ENCODE measurements at places on chromosomes 4 and X.
A peak's percentile ranks its signal among the peaks of the same experiment; 100 is the strongest.

GRCh38 chr4:64200001-64200555 is 209.2 kb downstream of the TECRL start:
- DNase-seq: no peak

DNA sequence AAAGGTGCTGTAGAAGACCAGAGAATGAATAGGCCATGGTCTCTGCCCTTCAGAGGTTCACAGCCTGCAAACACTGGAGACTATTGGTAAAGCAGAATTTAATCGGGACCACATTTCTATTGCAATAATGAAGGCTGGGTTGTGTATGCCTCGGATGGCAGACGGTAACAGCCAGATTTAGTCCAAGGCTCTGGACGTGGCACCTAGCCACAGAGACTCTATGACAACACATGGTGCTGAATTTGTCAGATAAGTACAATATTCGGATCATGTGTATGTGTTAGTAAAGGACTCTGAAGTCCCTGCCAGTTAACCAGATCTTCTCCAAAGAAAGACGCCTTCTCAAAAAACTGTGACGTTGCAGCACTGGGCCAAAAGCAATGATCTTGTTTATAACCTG is 129.0 kb downstream of the DCTD start:
- DNase-seq: no peak

GRCh38 chr4:141860974-141861373 is 224.6 kb downstream of the IL15 start:
- no peak for DNase-seq

GRCh38 chr4:118798658-118799057 is 37.3 kb downstream of the SEC24D start:
- no peak for DNase-seq

- DNase-seq: no peak
Observed at GRCh38 chr4:4721636-4722035, 137.8 kb upstream of the MSX1 start.

GRCh38 chrX:37287741-37288444 is 61.3 kb upstream of the PRRG1 start:
- no peak for DNase-seq

- no peak for DNase-seq
Observed at GRCh38 chrX:76657499-76657898, 230.0 kb downstream of the MAGEE1 start.

GRCh38 chr4:133483600-133484246 is 334.6 kb downstream of the PCDH10 start:
- DNase-seq: no peak

- no peak for DNase-seq
Observed at GRCh38 chr4:188603646-188604045, 464.4 kb downstream of the TRIML1 start.

DNA sequence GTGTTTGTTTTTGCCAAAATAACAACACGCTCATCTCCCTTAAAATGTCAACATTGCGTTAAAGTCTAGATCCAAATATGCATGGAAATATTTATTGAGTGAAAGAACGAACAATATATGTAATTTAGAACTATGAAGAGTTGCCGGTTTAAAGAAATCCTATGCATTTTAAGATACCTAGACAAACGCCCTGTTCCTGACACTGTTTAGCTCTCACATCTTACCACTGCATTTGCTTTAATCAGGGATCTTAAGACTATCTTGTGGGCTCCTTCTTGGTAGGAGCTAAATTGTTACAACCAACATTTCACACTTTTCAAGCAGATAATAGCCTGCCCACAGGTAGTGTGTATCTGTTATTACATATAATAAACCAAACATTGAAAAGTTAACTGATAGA is 96.6 kb upstream of the RPS6KA3 start:
- DNase-seq: no peak

DNA sequence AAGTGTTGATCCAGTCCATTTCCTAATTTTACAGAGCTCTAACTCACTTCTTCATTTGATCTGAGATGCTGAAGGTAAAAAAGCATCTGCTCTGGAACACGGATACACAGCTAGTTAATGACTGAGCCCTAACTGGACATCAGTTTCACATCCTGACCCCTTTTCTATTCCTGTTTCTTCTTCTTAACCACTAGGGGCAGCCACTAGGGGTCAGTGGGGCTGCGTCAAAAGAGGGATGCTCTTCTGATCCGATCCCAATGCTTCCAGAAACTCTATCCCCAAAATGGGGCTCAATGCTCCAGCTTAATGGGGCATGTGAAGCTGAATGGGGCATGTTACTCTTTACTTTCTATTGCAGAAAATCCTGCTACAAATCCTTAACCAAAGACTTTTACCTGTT is 33.4 kb upstream of the PHKA2 start:
- DNase-seq: peak; percentile 15

DNA sequence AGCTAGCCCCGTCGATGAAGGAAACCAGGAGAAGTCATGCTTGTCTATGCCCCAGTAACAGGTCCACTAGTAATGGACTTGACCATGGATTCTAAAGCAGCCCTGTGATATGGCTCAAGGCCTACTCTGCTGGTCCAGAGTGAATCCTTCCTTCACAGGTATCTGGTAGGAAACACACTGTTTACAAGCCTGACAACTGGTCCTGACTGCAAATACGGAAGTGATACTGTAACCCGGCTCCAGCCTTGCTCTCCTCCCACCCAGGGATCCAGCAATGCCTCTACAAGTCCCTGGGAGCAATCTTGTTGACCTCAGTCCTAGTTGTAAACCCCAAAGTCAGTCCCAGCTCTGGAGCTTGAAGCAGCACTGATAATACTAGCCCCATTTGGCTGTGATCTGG is 239.2 kb upstream of the GRID2 start:
- DNase-seq: no peak

GRCh38 chrX:6460893-6461490 is 73.9 kb downstream of the VCX3A start:
- no peak for DNase-seq

- DNase-seq: no peak
Observed at GRCh38 chr4:187307131-187307530, 583.5 kb upstream of the FAT1 start.

GRCh38 chrX:35076061-35076460 is 133.5 kb downstream of the FAM47B start:
- no peak for DNase-seq

DNA sequence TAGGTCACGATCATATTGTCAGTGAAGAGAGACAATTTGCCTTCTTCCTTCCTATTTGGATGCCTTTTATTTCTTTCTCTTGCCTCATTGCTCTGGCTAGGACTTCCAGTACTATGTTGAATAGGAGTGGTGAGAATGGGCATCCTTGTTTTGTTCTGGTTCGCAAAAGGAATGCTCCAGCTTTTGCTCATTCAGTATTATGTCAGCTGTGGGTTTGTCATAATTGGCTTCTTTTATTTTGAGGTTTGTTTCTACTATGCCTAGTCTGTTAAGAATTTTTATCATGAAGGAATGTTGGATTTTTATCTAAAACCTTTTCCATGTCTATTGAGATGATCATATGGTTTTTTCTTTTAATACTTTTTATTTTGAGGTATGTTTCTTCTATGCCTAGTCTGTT is 152.3 kb upstream of the MAD2L1 start:
- DNase-seq: no peak

DNA sequence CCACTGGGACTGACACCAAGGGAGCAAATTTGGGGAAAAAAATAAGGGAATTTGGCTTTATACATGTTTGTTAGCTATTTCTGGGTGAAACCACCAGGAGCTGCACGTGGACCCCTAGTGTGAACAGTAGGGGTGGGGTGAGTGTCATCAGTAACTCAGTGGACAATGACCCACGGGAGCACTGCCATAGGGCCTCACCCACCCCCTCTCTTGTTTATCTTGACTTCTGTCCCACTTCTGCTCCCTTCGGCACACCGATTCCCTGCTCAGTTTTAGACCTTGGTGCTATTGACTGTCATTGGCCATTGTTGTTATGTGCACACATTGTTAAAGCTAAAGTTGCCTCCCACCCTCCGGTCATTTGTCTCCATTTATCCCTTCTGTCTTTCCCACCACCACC is 9.0 kb downstream of the ACOX3 start:
- no peak for DNase-seq

- DNase-seq: peak; percentile 36
Observed at GRCh38 chr4:20266215-20267082, 14.7 kb downstream of the SLIT2 start.

GRCh38 chr4:2934077-2934812 is 29.0 kb downstream of the NOP14 start:
- DNase-seq: peak; percentile 65

GRCh38 chr4:90162566-90162965 is 35.4 kb downstream of the CCSER1 start:
- no peak for DNase-seq

DNA sequence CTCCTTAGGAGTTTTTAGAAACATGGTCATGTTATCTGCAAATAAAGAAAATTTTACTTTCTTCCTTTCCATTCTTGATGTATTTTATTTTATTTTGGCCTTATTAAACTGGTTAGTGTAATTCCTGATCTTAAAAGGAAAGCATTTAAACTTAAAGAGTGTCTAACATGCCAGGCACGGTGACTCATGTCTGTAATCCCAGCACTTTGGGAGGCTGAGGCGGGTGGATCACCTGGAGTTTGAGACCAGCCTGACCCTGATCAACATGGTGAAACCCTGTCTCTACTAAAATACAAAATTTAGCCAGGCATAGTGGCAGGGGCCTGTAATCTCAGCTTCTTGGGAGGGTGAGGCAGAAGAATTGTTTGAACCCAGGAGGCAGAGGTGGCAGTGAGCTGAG is 281.3 kb downstream of the PTTG2 start:
- no peak for DNase-seq

GRCh38 chrX:70134116-70134477 is 850 bp downstream of the IGBP1 start:
- DNase-seq: peak; percentile 3

DNA sequence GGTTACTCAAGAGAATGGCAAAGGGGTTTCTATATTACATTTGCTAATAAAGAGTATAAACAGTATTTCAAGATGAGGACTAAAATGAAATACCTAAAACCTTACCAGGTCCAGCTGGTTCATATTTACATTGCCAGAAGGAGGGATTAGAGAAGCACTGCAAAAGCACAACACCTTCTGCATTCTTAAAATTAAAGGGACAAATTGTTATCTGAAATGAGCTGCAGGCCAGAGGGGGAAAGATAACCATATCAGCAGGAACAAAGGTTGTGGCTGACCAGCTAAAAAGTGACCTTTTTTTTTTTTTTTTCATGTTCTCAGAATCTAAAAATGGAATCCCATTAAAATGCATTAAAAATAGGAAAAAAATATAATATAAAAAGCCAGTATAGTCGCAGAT is 39.7 kb downstream of the AFF2 start:
- no peak for DNase-seq

DNA sequence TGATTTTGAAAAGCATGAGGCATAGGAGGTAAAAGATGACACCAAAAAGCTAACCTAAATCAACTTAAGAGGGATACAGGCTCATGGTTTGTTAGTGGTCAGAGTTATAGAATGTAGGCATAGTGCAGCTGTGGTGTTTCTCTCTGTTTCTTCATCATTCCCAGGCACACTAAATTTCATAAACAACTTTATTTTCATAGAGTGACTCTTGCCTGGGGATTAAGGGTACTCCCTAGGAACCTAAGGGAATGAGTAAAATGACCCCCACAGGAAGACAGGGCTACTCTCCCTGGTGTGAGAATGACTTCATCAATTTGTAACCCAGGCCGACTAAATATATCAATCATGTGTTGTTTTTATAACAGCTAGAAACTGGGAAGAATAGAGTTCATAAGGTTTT is 11.1 kb downstream of the FABP2 start:
- no peak for DNase-seq

DNA sequence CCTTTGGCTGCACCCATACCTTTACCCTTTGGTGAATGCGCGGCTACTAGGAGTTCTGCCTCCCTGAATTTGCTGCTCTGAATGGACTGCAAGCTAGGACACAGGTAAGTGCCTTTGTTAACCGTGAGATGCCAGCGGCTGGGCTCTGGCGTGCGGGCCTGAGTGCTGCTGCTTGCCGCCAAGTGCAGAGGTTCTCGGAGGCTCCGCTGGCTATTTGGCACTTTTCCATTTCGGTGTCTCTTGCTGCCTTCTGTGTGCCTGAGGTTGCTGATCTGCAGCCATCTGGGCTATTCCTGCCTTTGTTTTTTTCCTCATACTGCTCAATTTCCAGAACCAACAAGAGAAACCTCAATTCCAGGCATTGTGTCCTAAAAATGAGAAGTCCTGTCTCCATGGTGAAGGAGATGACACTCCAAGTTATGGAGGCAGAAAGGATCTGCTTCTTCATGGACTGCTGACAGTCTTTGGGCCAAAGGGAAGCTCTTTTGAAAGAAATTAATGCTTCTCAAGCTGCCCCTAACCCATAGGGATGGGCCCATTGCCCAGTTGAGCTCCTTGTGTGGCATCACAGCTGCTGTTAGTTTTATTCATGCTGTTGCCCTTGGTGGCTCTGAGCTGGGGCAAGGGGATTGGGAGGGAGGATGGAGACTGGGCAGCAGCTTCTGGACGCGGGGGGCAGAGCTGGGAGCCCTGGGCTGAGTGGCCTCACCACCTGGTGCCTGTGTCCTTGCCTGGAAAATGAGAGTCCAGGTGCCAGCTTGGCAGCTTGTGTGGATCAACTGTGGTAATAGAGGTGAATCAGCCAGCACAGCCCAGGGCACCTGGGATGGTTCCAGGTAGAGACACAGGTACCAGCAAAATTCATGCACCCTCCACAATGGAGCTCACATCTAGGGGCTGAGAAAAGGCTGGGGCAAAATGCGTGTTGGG is 3.8 kb upstream of the TBC1D14 start:
- no peak for DNase-seq

- DNase-seq: peak; percentile 70
Observed at GRCh38 chrX:70168238-70169188, 8.8 kb upstream of the DGAT2L6 start.

DNA sequence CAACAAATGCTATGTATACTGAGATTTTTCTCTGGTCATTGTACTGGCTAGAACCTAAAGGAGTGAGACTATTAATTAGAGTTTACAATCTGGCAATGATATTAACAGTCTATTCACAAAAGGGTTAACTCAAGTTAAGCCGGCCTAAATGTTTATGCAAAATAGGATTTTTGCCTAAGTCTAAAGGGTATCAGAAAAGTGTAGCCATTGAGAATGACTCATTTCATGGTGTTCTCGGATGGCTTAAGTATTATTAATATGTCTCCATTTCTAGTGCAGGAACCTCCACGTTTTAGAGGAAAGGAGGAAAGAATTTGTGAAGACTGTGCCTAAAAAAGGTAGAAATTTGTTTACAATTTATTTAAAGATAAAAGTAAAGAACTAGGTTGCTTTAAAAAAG is 29.8 kb downstream of the DYNLT3 start:
- DNase-seq: no peak

DNA sequence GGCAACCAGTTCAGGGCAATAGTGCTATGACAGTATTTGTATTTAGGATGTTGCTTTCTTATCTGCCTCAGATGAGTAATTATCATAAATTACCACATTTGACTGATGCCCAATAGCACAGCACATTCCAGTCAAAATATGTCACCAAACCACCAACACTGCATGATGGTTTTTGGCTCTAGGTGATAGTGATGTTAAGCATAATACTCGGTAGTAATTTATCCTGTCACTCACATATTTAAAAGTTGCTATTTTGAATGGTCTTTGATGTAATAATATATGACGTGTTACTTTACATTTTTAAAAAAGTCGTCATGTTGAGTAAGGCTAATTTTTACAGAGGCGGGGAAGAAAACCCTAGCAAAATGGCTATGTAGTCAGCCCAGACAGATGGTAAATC is 42.5 kb downstream of the UNC5C start:
- DNase-seq: no peak

Data from AG08395 (cell line).